ENCODE measurements at places on chromosomes 5 and 9.

GRCh38 chr9:120929229-120929791, 2.7 kb upstream of the TRAF1 start:
- no peak for DNase-seq

- DNase-seq: no peak
Observed at GRCh38 chr5:109947667-109948066, 257.9 kb downstream of the MAN2A1 start.

DNA sequence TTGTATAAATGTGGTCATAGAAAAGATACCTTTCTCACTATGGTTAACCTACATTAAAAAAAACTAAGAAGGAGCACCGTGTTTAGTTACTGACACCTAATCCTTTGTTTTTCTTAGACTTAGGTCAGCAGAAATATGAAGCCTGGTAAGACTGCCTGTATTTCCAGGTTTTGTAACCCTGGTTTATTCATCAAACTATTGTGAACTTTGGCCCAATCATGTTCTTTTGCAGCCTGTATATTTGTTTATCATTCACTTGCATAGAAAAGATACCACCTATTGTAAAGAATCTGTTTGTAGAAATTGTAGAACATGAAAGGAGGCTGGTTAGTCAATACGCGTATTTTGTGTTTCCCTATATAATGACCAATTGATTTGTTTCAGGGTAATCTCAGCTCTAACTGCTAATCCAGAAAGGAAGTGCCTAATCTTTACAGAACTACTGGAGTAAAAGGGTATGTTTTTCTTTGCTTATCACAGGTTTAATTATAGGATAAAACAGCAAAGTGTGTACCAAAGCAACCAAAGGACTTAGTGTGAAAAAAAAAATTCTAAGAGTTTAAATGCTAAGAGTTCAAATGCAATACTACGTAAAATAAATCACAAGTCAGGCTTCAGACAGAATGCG, 103.6 kb downstream of the LURAP1L start:
- DNase-seq: no peak

DNA sequence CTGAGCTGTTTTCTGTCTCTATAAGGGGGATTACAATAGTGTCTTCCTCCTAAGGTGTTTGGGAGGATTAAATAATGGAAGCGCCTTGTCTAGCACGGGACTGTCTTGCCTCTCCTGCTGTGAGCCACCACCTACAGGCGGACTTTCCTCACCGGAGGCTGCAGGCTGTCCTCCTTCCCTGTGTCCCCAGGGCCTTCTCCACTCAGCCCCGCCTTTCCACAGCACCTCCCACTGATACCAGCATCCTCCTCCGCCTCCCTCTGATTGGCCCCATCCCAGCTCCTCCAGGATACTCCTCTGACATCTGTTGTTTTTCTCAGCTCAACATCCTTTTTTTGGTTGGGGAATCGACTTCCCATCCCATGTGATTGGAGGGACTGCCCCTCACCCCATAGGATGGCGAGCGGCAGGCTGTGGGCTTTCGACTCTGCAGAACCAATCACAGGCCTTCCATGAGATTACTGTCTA, 851 bp upstream of the ZDHHC12 start:
- no peak for DNase-seq

DNA sequence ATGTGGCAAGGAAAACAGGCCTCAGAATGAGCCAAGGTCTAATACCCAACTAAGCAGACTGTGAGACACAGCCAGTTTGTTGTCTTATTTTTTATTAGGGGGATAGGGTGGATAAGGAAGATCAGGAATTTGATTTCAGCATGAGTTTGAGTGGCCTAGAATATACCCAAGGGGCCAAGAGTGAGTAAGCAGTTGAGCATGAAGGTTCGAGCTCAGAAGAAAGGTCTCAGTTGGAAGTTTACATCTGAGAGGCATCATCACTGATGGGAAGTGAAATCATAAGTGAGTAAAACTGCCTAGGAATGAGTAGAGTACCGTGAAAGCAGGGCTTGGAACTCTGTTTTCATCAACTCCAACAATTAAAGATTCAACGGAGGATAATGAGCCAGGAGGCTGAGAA, 12.6 kb downstream of the PSMD5 start:
- no peak for DNase-seq

- DNase-seq: no peak
Observed at GRCh38 chr5:67401172-67401571, 204.6 kb upstream of the CD180 start.

DNA sequence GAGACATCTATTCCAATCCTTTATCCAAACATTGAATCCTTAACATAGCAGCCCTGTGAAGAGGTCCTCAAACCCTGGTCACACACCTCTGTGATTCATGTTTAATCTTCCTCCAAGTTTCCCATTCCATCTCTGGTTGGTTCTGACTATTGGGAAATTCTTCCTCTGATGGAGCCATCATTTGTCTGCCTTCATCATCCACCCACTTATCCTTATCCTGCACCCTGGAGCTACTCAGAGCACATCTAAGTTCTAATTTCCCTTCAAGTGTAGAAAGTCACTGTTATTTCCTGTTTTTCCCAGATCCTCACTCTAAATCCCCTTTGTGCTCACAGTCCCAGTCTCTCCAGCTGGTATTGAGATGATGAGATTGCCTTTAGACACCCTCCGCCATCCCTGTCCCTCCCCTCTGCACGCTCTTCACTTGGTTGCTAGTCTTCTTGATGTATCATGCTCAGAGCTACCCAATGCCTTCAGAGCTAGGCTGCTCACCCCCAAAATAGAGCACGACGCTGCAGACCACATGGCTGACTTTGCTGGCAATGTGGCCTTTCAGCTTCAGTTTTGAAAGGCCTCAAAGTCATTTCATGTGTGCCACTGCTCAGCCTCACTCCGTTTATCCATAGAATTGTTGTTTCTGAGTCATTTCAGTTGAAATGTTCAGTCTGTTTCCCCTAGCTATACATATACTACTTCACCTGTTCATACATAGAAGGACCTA, 154.3 kb downstream of the PALM2AKAP2 start:
- DNase-seq: no peak

DNA sequence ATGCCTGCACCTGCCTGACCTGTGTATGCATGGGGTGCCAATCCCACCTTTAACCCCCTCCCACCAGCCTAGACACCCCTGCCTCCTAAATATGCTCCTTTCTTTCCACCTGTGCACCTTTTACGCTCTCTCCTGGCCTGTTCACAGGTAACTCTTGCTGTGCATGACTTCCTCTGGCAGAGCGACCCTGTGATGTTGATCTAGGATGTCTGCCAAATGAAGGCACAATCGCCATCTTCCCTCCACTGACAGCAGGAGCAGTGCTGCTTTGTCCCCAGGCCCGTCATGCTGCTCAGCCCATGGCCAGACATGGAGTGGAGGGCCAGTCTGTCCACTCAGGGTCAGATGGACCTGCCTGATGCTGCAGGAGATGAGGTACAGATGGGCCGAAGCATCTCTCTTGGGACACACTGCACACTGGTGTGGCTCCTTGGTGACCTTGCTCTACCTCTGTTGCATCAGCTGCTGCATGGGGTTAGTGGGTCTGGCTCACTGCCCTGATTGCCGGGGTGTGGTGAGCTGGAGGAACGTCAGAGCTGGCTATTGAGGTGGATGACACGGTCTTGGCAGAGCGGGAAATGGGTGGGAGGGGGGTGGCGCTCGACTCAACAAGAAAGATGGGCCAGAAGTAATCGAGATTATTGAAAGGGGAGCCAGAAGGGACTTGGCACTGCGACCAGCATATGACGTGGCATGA, 101.7 kb upstream of the PITX1 start:
- DNase-seq: no peak

DNA sequence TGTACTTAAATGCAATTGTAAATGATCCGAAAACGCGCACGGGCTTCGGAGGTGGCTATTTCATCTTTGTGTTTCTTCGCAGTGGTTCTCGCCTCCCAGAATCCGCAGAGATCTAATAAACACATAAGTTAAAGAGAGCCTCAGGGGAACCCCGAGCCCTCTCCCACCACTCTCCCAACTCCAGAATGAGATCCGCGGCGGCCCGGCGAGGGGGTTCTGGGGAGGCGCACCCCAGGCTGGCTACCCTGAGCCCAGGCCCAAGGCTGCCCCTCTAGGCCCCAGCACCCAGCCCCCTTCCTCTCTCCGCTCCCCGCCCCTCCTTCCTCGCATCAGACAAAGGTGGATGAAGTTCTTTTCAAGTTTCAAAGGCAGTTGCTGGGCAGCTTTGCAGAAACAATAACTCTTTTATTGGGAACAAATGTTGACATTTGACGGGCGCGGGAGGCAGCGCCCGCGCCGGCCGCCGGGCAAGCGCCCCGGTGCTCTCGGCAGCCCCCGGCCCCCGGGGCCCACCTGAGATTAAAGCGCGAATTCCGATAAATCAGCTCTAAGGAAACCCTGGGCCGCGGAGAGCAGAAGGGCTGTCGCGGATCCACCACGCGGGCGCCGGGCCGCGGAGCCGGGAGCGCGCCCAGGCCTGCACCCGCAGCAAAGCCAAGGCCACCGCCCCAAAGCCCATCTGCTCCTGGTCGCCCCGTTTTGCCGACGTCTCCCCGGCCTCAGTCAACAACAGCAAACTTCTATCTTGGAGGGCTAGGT, 8.4 kb downstream of the IRX2 start:
- DNase-seq: no peak

GRCh38 chr5:40688127-40688761, 8.5 kb downstream of the PTGER4 start:
- DNase-seq: peak; percentile 69

DNA sequence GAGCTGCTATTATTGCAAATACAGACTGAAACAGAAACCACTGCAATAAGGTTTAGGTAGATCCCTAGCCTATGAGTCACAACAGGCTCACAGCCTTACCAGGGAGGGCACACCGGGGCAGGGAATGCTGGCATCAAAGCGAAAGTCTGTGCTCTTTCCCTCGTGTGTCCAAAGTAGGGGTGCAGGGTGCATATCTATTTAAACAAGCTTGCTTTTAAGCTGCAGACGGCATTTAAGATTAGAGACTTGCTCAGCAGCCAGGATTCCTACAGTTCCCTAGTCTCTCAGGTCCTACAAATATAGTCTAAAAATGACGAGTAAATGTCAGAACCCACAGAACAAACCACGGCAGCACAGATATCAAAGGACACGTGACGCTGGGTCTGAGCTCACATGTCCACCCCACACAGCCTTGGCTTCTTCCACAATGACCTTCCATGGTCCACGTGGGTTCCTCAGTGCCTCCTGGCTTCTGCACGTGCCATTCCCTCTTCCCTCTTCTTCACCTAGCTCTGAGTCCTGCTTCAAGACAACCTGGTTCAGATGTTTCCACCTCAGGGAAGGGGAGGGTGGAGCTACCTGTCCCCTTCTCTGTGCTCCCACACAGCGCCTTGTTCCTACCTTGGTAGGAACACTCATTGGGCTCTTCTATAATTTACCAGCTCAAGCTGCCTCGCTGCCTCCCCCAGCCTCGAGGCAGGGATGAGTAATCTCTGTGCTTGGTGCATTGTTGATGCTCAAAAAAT, 193.2 kb downstream of the MAPKAP1 start:
- DNase-seq: no peak

DNA sequence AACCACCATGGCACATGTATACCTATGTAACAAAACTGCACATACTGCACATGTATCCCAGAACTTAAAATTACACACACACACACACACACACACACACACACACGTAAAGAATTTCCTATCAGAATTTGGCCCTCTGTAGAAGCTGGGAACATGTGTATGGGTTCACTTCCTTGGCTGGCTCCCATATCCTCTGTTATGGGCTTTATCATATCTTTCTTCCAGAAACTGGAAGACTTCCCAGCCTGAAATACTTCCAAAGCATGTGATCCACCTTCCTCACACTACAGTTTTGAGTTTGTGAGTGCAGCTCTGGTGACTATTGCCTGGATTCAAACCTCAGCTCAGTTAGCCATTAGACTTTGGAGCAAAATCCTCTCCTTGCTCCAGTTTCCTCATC, 78.6 kb upstream of the GDNF start:
- DNase-seq: no peak

GRCh38 chr5:172913117-172913850, 45.9 kb upstream of the RPL26L1 start:
- no peak for DNase-seq

DNA sequence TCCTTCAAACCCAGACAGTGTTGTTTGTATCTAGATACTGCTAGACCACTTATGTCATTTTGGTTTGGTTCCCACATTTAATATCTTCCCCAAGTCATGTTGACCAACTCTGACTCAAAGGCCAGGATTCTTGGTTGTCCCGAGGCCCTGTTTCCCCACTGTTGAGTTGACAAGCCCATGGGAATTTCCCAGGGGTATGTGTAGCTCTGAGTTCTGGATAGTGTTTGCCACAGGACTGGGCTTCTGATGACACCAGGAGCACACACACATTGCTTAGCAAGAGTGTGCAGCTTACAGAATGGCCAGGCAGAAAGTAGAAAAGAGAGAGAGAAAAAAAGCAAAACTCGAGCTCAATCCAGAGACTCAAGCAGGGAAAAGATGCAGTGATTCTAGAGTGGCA, 214.4 kb downstream of the NXNL2 start:
- no peak for DNase-seq

GRCh38 chr5:170441393-170441784, 52.2 kb upstream of the KCNMB1 start:
- no peak for DNase-seq

DNA sequence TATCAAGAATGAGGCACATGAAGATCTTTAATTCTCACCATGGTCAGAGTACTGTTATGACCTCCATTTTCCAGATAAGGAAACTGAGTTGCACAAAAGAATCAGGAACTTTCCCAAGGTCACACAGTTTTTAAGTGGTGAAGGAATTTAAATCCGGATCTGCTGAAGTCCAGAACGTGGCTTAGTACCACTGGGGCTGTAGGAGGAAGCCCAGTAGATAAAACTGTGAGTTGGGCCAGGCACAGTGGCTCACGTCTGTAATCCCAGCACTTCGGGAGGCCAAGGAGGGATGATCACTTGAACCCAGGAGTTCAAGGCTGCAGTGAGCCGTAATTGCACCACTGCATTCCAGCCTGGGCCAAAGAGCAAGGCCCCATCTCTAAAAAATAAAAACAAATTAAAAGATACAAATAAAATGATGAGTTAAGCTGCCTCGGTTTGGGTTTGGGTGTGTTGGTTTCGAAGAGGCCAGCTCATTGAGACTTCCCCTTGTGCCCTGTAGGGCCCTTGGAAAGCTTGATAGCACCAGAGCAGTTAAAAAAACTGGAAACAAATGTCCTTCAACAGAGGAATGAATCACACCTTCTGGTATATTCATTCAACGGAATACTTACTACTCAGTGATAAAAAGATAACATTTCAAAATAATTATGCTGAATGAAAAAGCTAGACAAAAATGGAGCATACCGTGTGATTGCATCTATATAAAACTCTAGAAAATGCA, 20.1 kb downstream of the ATOX1 start:
- DNase-seq: no peak

DNA sequence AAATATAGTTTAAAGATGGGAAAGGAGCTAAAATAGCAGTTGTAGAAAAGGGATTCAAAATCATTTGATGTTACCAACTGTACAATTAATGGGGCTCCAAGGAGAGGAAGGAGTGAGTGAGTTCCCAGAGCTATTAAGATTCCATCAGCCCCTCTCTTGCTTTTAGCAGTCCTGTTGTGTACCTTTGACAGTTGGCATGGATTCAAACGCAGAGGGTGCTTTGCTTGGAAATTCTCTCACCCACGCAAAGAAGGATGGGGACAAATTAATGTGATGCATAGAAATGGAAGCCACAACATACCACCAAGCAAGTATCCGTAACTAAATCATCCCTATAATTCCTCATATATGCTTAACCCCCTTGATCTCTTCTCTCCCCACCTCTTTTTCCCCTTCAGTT, 461.3 kb downstream of the EBF1 start:
- no peak for DNase-seq
